Activated T-helper 2 cell treated with anti-CD3 and anti-CD28 coated beads, Interferon-gamma antibody, Interleukin-2, Interleukin-4, amounts not matched to agents 10 μg/mL and 5 μg/mL and 100 μg/mL, durations not matched to agents 14 hours and 24 hours and 36 hours (primary cell): ENCODE measurements at places on chromosomes 16 and 17. TPM values are rescaled to one million over a fixed set of nuclear protein-coding genes. Genes with fewer than 3 reads are reported as not detected.

DNA sequence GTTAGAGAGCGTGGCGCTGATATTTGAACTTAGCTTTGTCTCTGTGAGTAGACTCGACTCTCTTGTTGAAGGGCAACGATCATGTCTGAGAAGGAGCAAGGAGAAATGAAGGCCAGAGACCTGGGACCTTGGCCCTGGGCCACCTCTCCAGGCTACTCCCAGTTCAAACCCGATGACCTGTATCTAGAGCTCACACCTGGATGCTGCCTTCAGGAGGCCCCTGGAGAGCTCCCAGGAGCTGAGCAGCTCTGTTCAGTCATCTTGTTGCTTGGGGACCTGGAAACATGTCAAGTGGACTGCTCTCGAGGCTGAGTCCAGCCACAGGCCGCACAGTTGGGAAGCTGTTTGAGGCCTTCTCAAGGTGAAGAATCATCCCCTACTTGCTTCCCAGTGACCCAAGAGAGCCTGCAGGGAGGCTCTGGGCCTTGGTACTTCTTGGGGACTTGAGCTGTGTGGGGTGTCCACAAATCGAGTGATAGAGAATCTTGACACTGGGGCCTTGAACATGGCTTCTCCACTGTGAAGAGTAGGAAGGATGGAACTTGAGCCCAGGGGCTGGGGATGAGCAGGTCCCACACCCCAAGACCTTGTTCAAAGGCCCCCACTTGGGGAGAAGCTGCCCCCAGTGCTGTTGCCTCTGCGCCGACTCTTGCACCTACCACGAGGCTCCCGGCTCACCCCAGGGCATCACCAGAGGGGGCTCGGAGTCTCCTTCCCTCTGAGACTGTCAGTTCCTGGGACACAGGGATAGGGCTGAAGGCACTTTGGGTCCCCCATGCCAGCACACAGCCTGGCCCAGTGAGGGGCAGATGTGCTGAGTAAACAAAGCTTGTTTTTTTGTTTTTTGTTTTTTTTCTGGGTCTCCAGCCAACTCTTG lies 112.1 kb downstream of the IRX5 start:
- H3K4me3 ChIP-seq = no peak overlapping the region
- H3K27ac ChIP-seq = no peak overlapping the region
- no peak for DNase-seq
- H3K4me1 ChIP-seq = no peaks in the 10 kb centered on the region
- no peaks in the 10 kb centered on the region for H3K27me3 ChIP-seq

DNA sequence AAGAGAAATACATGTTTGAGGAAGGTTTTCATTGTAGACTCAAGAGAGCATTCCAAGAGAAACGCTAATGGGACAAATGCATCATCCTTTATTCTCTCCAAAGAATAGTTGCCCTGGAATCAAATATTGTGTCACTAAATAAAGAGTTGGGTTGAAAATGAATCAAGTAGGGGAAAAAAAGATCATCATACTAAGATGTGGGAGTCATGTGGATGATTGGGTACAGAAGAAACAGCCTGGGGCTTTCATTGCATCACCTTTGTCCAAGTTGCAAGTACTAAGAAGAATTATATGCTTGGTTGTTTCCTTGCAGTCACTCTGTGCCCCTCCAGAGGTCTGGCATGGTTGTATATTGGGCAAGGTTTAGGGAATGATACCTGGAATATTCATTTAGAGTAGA lies 658.9 kb downstream of the TOX3 start:
- no peak overlapping the region for H3K27ac ChIP-seq
- no peak for DNase-seq
- no peaks in the 10 kb centered on the region for H3K4me1 ChIP-seq
- H3K4me3 ChIP-seq = no peak overlapping the region
- no peaks in the 10 kb centered on the region for H3K27me3 ChIP-seq

- no peaks in the 10 kb centered on the region for H3K36me3 ChIP-seq
- DNase-seq = no peak
- no peaks in the 10 kb centered on the region for H3K4me1 ChIP-seq
- H3K4me3 ChIP-seq = no peak overlapping the region
These were observed 132.5 kb downstream of the SPACA3 start for GRCh38 chr17:33124185-33124584.

DNA sequence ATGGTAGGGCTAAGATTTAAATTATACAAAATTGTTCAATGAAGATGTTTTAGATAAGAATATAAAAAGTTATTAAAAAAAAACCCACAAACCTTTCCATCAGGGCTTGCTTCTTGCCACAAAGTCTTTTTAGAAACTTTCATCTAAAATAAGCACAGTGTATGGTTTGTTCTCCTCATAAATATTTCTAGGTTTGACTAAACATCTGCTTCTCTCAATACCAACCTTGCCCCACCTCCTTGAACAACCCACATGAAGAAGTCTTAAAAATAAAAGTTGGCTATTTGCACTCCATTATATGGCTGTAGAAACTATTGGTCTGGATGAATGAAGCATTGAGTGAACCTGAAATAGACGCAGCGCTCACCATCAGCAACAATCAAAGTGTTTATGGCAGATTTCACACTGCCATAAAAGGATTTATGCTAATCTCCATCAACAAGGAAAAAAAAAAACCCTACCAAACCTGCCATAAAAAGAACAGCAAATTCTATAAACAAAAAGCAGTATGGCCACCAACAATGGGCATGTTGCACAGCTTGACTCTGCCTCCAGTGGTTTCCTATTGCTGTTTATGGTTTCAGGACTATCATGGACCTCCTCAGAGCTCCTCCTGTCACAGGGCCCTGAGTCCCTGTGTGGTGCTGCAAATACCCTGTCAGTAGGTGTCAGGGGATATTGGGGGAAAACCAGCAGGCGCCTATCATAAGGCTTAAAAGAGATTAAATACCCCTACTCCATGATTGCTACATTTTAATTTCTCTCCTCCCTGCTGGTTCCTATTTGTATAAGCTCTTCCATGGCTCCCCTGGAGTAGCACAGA lies 37.6 kb downstream of the SNX11 start:
- no peaks in the 10 kb centered on the region for H3K27me3 ChIP-seq
- DNase-seq = no peak
- H3K27ac ChIP-seq = no peak overlapping the region
- no peak overlapping the region for H3K4me3 ChIP-seq

- no peak for DNase-seq
- H3K36me3 ChIP-seq = peaks cover 35% of the 10 kb centered on the region
- H3K4me3 ChIP-seq = no peak overlapping the region
- H3K4me1 ChIP-seq = peaks cover 76% of the 10 kb centered on the region
These were observed 143.9 kb downstream of the CCDC182 start for GRCh38 chr17:57601143-57601735.

- H3K4me1 ChIP-seq = peaks cover 34% of the 10 kb centered on the region
- no peak overlapping the region for H3K4me3 ChIP-seq
- peaks cover 59% of the 10 kb centered on the region for H3K36me3 ChIP-seq
- H3K27ac ChIP-seq = no peak overlapping the region
These were observed 20.1 kb upstream of the CYLD start for GRCh38 chr16:50721549-50722404.

- no peak overlapping the region for H3K4me3 ChIP-seq
- no peak for DNase-seq
- no peaks in the 10 kb centered on the region for H3K27me3 ChIP-seq
- H3K4me1 ChIP-seq = peaks cover 18% of the 10 kb centered on the region
These were observed 56.5 kb upstream of the ERN1 start for GRCh38 chr17:64186171-64187092.

GRCh38 chr17:54968988-54969332 lies 395 bp downstream of the STXBP4 start:
- H3K36me3 ChIP-seq = peaks cover 15% of the 10 kb centered on the region
- H3K4me3 ChIP-seq = no peak overlapping the region
- no peak for DNase-seq
- peaks cover 31% of the 10 kb centered on the region for H3K4me1 ChIP-seq
- H3K27ac ChIP-seq = no peak overlapping the region

GRCh38 chr16:85166699-85167588 lies 54.7 kb upstream of the CIBAR2 start:
- no peak overlapping the region for H3K4me3 ChIP-seq
- no peak overlapping the region for H3K27ac ChIP-seq
- no peaks in the 10 kb centered on the region for H3K36me3 ChIP-seq
- H3K4me1 ChIP-seq = no peaks in the 10 kb centered on the region

DNA sequence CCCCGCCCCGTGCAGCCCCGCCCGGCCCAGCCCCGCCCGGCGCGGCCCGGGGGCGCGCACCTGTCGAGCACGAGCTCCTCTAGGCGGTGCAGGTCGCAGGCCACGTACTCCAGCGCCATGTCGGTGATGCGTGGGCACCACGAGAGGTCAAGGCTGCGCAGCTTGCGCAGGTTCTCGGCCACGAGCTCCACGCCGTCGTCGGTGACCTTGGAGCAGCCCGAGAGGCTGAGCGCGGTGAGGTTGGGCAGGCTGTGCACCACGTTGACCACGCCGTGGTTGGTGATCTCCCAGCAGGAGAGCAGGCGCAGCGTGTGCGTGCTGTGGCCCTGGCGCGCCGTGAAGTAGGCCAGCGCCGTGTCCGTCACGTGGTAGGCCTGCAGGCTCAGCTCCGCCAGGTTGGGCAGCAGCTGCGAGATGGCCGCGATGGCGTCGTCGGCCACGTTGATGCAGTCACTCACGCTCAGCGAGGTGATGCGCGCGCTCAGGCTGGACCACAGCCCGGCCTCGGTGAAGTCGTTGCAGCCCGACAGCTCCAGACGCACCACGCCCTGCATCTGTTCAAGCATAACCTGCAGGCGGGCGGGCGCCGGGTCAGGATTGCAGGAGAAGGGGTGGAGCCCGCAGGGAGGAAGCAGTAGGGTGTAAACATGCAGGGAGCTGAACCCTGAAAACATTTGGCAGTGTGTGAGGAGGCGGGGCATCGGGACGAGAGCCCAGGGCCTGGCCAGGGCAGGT lies 5.3 kb upstream of the WDR24 start:
- peaks cover 3% of the 10 kb centered on the region for H3K36me3 ChIP-seq
- peak overlapping the region; percentile 76 for H3K4me3 ChIP-seq
- H3K27me3 ChIP-seq = peaks cover 15% of the 10 kb centered on the region
- peaks cover 6% of the 10 kb centered on the region for H3K4me1 ChIP-seq
- peak; percentile 67 for DNase-seq

- H3K27me3 ChIP-seq = peaks cover 36% of the 10 kb centered on the region
- no peak for DNase-seq
- no peak overlapping the region for H3K4me3 ChIP-seq
- H3K27ac ChIP-seq = no peak overlapping the region
These were observed 1.3 kb downstream of the KRTAP3-3 start for GRCh38 chr17:40992666-40993065.

DNA sequence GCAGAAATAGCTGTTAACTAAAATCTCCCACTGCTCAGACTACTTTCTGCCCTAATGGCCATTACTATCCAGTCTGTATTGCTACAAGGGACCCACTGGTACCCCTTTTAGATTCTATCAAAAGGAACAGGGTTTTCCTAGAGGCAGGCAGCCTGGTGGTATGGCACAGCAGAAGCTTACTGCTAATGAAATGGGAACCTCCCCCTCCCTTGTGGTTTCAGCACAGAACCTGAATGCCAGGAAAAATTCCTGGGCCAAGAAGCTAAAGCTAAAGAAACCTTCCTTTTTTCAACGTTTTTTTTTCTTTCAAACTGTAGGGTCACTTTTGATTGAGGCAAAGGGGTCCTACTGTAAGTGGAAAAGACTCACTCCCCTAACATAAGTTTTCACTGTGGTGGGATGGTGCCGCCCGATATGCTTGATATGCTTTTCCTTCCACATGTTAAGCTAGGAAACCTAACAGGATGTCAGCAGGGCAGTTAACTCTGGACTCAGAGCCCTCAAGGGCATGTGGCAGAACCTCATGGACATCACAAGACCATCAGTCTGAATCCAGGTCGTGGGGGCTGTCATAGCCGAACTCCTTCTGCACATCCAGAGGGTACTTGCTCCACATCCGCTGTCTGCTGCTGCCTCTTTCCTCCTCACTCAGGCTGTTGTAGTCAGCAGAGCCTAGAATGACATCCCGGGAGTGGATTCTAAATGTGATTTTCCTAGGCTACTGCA lies 9.8 kb downstream of the SLC7A6OS start:
- no peak overlapping the region for H3K4me3 ChIP-seq
- H3K27me3 ChIP-seq = no peaks in the 10 kb centered on the region
- H3K4me1 ChIP-seq = peaks cover 3% of the 10 kb centered on the region

GRCh38 chr16:64952177-64952576 lies 169.7 kb downstream of the CDH11 start:
- no peak overlapping the region for H3K4me3 ChIP-seq
- H3K4me1 ChIP-seq = no peaks in the 10 kb centered on the region
- H3K27ac ChIP-seq = no peak overlapping the region

GRCh38 chr16:85557083-85557970 lies 55.8 kb upstream of the GSE1 start:
- H3K27ac ChIP-seq = peak overlapping the region; percentile 72
- H3K4me3 ChIP-seq = peak overlapping the region; percentile 95
- peaks cover 3% of the 10 kb centered on the region for H3K36me3 ChIP-seq

GRCh38 chr16:85984231-85984880 lies 85.4 kb downstream of the IRF8 start:
- DNase-seq = no peak
- H3K4me3 ChIP-seq = no peak overlapping the region
- peaks cover 35% of the 10 kb centered on the region for H3K4me1 ChIP-seq
- H3K27ac ChIP-seq = no peak overlapping the region

GRCh38 chr17:35679007-35679682 lies 52.3 kb upstream of the RASL10B start:
- H3K4me3 ChIP-seq = no peak overlapping the region
- H3K27me3 ChIP-seq = no peaks in the 10 kb centered on the region
- DNase-seq = no peak

DNA sequence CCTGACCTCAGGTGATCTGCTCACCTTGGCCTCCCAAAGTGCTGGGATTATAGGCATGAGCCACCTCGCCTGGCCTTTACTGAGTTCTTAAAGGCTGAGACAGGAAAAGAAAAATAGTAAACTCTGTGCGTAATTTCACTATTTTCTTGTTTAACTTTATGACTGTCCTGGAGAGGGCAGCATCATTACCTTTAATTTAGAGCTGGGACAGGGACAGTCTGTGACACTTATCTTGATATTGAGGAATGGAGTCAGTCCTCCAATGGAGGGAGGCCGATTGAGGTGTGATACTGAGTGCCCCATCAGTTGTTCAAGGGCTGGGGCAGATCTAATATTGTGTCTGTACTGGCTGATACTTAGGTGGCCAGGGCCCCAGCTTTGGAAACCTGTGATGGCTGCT lies 21.5 kb upstream of the SPN start:
- peak overlapping the region; percentile 5 for H3K27ac ChIP-seq
- no peak for DNase-seq
- no peaks in the 10 kb centered on the region for H3K36me3 ChIP-seq
- H3K4me3 ChIP-seq = no peak overlapping the region
- H3K4me1 ChIP-seq = peaks cover 29% of the 10 kb centered on the region
- H3K27me3 ChIP-seq = no peaks in the 10 kb centered on the region

DNA sequence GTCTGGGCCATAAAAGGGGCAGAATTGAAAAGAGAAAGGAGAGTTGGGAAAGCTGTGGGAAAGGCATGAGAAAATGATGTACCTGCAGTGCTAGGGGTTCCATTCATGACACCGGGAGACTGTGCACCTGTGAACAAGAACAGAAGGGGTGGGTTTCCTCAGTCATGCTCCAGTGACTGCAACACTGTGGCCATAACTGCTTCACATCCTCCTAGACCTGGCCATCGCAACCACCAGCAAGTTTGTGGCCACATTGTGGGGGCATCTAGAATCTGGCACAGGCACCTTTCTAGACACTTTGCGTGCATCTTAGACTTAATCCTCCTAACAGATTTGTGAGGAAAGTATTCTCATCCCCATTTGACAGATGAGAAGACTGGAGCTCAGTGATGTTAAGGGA lies 12.7 kb downstream of the GP2 start:
- no peak for DNase-seq
- H3K4me3 ChIP-seq = no peak overlapping the region
- no peaks in the 10 kb centered on the region for H3K36me3 ChIP-seq
- H3K4me1 ChIP-seq = no peaks in the 10 kb centered on the region
- no peak overlapping the region for H3K27ac ChIP-seq

VMP1 gene
- 479 and 499 TPM in 2 replicates for total RNA-seq

ABCC11 gene
- 0.05 and 0.09 TPM in 2 replicates for total RNA-seq

USP7 gene
- total RNA-seq = 164 and 176 TPM in 2 replicates

TENT4B gene
- 15.9 and 16.8 TPM in 2 replicates for total RNA-seq

TRIM47 gene
- 22.5 and 24.5 TPM in 2 replicates for total RNA-seq

QRICH2 gene
- total RNA-seq = 1.7 and 2.1 TPM in 2 replicates
